Pancreas (tissue), 10 donors: ENCODE measurements at places on chromosomes 7 and 10. TPM values are rescaled to one million over a fixed set of nuclear protein-coding genes. Genes with fewer than 3 reads are reported as not detected.

GPR15LG gene
- total RNA-seq, result not detected

CCZ1 gene
- 32.3 TPM for total RNA-seq

SLC26A3 gene
- total RNA-seq, result 0.23 TPM

NUTM2A gene
- total RNA-seq, result 1.8 TPM

DNA sequence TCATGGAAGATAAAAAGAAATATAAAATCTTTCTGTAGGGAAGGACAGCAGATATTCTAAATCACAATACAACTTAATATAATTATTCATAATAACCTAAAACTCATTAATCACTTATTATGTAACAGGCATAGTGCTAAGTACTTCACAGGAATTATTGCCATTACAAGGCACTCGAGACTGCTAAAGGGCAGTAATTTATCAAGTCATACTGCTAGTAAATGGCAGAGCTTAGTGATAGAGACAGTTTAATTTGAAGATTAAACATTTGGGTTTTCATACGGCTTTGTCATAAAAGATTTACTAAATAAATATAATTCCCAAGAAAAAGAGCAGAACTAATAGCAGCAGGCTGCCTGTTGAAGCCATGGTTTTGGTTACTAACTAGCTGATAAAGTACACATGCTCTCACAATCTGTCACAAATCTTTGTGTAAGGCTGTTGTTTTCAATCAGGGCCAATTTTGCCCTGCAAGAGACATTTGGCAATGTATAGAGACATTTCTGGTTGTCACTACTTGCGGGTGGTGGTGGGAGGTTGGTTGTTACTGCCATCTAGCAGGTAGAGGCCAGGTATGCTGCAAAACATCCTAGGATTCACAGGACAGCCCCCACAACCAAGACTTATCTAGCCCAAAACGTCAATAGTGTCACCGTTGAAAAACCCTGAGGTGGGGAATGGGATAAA lies 233.3 kb upstream of the CACNA2D1 start:
- no peak for DNase-seq

DNA sequence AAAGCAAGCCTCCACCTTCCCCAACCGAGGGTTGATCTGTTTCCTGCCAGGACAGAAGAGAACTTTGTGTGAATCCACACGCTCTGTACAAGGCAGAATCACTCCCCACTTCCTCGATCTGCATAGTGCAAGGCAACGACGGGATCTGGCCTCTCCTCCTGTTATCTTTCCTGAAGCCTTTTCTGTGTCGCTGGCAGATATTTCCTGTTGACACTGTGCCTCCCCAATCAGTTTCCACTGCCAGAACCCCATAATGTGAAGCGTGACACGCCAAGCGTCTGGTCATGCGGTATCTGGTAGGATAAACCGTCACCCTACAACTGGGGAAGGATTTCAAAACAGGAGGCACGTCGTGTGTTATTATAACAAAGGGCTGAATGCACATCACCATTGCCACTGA lies 57.2 kb downstream of the FAM171A1 start:
- DNase-seq, result no peak

- no peak for DNase-seq
Observed at GRCh38 chr7:137454246-137454724, 110.8 kb upstream of the PTN start.

- no peak for DNase-seq
Observed at GRCh38 chr10:30979956-30980355, 51.7 kb downstream of the ZNF438 start.

DNA sequence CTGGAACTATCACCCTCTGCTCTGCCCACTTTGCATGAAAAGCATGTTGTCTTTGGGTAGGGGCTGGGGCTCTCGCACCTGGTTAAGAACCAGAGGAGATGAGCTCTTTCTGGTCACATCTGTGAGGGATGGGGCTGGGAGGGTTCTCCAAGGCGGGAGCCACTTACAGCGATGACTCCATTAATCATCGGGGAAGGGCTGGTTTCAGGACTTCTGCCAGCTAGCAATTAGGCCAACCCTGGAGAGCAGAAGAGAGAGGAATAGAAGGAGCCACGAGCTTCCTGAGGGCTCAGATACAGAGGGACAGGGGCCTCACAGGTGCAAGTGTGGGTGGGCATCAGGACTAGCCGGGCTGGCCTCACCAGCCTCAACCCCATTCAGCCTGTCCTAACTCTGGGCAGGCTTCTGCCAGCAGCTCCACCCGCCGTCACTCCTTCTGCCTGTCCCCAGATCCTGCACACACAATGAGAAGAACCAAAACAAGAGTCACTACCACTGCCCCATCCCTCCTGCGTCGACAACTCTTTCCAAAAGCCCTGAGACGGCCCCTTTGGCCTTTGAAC lies 8.4 kb downstream of the AQP1 start:
- no peak for DNase-seq
